BJ (cell line): ENCODE measurements at places on chromosomes 7 and 10. TPM values are rescaled to one million over a fixed set of nuclear protein-coding genes. Genes with fewer than 3 reads are reported as not detected.
A peak's percentile ranks its signal among the peaks of the same experiment; 100 is the strongest.

GRCh38 chr10:33031815-33032653 lies 74.0 kb upstream of the ITGB1 start:
- DNase-seq: no peak

- no peak for DNase-seq
Measured at GRCh38 chr7:69738396-69738951, 140.2 kb downstream of the AUTS2 start.

GRCh38 chr7:27944643-27945042 lies 204.7 kb downstream of the TAX1BP1 start:
- no peak for DNase-seq

GRCh38 chr10:110398419-110399105 lies 93.8 kb upstream of the SMNDC1 start:
- DNase-seq: peak; percentile 95

GRCh38 chr10:63773106-63773505 lies 251.9 kb downstream of the REEP3 start:
- DNase-seq: no peak

- DNase-seq: no peak
Measured at GRCh38 chr7:45509222-45509621, 64.9 kb upstream of the ADCY1 start.

- no peak for DNase-seq
Measured at GRCh38 chr7:155739538-155740143, 72.6 kb downstream of the SHH start.

DNA sequence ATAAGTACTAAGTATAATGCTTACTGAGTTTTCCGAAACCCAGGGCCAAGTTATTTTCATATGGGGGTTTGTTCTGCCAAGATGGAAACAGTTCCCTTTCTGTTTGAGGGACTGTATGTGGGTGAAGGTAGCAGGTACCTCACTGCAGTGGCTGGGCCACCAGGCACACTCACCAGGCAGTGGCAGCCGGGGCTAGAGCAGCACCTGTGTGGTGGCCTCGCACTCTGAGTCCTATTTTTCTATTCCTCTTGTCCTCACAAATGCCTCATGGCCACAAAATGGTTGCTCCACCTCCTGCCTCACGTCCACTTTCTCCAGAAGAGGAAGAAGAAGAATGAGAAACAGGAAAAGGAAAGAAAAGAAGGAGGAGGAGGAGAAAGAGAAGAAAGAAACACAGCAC lies 167.3 kb upstream of the SHH start:
- no peak for DNase-seq

DNA sequence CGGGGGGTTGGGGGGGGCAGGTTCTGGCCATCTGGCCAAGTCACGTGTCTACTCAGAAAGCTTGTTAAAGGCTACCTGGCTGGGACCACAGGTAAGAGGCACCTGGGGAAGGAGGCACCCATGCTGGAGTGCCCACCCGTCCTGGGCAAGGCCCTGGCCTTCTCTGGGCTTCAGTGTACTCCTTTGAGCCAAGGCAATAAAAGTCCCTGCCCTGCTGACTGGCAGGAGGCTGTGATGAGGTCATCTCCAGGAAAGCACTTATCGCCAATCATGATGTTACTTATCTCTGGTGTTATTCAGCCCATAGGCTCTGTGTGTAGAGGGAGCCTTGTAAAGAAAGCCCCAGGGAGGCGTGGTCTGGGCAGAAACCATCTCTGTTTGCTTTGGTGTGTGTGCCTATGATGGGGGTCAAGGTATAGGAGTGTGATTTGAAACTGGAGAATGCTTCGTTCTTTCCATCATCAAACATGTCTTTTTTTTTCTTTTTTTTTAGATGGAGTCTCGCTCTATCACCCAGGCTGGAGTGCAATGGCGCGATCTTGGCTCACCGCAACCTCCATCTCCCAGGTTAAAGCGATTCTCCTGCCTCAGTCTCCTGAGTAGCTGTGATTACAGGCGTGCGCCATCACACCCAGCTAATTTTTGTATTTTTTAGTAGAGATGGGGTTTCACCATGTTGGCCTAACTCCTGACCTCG lies 2.5 kb upstream of the CLDN4 start:
- DNase-seq: no peak

DNA sequence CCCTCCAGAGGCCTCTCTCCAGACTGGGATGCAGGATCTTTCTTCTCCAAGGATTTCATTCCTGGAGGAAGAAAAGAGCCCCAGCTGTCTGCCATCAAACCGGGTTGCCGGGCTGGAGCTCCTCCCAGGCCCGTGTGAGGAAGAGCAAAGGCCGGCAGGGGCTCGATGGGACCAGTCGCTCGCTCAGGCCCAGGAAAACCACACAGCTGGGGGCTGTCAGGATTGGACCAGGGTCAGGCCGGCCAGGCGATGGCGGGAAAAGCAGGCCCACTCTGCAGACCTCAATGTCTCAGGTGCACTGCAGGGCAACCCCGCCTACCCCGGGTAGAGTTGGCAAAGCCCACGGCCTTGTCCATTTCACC lies 98.1 kb upstream of the DNAAF5 start:
- no peak for DNase-seq

DNA sequence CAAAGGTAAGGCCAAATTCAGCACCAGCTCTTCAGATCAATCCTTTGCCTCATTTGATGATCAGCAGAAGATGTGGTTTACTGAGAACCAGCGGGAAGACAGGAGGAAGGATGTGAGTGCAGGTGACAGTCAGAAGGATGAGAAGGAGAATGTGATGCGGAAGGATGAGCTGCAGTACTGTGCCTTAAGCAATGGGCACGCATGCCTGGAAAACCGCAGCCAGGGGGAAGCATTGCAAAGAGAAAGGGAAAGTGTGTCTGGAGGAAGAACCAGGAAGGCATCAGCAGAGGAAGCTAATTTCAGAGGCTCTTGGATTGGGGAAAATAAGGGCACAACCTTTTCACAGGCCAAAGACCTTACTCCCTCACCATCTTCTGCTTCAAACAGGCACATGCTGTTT lies 25.7 kb downstream of the C10orf71 start:
- no peak for DNase-seq

DNA sequence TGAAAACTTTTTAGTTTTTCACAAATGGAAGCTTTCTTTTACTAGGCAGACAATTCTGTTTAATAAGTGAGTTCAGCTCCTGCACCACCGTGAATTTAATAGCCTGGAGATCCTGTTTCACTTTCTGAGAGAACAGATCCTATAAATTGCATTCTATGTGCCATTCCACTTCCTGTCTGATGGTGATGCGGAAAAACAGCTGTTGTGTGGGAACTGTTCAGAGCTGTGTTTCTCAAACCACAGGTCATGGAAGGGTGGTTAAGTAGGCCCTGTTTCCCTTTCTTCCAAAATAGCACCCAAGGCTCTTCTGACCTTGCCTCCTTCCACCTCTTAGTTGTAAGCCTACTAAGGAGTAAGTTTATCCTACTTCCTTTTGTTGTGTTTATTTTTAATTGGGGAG lies 97.2 kb upstream of the DKK1 start:
- DNase-seq: peak; percentile 62

DNA sequence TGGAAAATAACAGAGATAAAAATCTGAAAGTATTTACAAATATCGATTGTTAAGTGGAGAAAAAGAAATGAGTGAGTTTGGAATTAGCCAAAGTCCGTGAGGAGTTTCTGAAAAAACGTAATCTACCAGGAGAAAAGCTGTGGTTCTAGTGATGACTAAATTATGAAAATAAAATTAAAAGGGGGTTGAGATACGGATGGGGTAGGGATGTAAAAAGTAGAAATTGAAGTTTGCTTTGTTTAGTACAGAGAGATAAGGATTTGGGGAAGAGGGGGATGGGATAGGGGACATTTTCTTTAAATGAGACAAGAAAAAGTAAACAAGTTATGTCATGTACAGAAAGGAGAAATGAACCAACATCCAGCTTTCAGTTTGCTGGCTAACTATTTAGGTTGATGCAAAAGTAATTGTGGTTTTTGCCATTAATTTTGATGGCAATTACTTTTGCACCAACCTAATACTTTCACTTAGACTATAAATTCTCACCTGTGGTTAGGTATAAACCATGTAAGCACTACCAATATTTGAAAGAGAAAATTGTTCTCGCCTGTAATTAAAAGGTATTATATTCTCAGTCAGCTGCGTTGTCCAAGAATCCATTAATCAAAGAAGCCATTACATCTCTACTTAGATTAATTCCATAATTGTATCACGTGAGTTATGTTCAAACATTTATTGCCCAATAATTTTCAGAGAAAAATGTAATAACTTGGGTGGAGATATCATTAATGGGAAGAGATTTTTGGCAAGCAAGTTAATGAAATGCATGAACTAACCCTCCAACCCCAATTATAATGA lies 143.0 kb upstream of the NRP1 start:
- no peak for DNase-seq

- DNase-seq: peak; percentile 3
Measured at GRCh38 chr7:20542594-20542993, 72.9 kb upstream of the ABCB5 start.

DNA sequence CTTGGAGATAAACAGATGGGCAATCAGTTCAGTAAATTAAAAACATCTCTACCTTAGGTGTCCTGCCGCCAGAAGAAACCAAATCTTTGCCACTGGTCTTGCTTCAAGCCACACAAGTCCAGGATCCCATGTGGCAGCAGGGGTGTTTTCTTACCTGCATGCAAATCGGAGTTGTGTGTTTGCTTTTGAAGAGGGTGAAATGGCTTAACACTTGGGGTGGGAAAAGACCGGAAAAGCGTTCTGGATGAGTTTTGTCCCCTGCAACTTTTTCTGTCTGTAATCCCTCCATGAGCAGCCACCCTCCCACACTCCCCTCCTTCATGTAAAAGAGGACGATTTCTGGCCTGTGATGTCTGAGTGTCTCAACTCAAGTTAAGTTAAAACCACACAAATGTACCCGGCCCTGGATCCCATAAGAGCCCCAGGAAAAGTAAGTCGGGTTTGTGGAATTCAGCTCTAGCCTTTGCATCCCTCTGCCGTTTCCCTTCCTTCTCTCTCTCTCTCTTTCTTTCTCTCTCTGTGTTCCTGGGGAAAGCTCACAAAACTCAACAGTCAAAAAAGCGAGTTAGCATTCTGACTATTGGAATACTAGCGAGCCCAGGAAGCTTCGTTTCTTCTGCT lies 178.5 kb downstream of the TCF7L2 start:
- DNase-seq: no peak

DNA sequence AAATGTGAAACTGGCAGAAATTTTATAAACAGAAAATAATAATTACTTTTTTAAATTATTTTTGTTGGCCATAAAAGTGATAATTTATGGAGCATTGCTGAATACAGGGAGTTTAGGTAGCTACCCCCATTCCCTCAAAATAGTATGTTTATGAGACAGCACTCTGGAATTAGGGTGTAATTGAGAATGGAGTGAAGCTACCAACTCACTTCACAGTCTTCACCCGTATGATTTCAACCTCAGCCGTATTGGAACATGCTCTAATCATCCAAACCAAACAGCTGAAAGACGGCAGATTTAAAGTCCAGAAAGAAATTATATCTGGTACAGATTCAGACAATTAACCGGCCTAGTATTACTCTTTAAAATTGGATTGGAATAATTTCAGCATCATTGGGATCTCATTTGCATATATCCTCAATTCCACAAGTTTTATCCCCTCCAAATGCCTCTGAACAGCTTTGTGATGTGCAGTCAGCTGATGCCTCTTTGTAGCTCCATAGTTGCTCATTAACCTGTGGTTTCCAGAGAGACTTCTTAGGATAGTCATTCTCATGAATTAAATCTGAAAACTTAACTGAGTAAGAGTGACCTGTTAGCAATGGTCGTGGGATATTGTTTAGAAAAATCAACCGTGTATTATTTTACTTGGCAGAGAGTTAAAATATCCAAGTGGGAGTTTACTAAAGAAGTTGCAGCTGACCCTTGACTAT lies 59.1 kb upstream of the GJD4 start:
- DNase-seq: no peak

DNA sequence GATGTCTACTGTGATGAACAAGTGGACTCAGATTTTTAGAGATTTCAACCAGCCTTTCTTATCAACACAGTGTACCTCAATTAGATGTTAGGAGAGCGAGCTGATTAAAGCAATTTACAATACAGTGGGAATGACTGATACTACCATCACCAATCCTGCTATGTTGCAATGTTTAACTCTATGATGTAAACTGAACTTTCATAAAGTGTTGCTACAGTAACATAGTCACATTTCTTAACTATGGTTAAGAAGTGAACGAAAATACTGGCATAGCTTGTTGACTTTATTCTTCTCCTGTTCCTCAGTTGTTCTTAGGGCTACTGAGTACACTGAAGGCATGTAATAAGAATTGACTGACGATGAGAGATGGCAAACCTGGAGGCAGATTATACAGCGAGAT lies 139.8 kb downstream of the MYOF start:
- no peak for DNase-seq

GRCh38 chr10:74056050-74056818 lies 58.3 kb downstream of the VCL start:
- no peak for DNase-seq

DNA sequence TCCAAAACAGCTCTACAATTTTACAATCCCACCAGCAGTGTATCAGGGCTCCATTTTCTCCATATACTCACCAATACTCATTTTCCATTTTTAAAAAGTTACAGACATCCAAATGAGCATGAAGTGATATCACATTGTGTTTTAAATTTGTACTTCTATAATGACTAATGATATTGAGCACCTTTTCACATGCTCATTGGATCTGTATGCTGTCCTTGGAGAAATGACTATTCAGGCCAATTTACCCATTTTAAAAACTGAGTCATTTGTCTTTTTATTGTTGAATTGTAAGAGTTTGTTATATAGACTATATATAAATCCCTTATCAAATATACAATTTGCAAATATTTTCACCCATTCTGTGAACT lies 162.0 kb downstream of the MAGI2 start:
- no peak for DNase-seq

GRCh38 chr10:129467359-129468064 lies 471 bp downstream of the MGMT start:
- DNase-seq: no peak

Gene ADRA2A
- 0.18 and 0.25 TPM in 2 replicates for polyA plus RNA-seq

Gene KNDC1
- 1.0 and 1.1 TPM in 2 replicates for polyA plus RNA-seq

Gene AASS
- 7.1 and 12.1 TPM in 2 replicates for polyA plus RNA-seq

Gene UNCX
- polyA plus RNA-seq: not detected in 2 replicates

Gene PRSS1
- polyA plus RNA-seq: not detected in 2 replicates

Gene LRRC61
- polyA plus RNA-seq: 0.56 and 0.85 TPM in 2 replicates

Gene KEL
- polyA plus RNA-seq: 0.17 and 0.31 TPM in 2 replicates

Gene C7orf33
- polyA plus RNA-seq: not detected in 2 replicates

Gene PAX4
- polyA plus RNA-seq: not detected in 2 replicates

Gene DNAAF5
- polyA plus RNA-seq: 11.1 and 27.0 TPM in 2 replicates
